ENCODE measurements at places on chromosomes 11 and 22. TPM values are rescaled to one million over a fixed set of nuclear protein-coding genes. Genes with fewer than 3 reads are reported as not detected.

Gene POU2AF1
- total RNA-seq, result not detected

Gene RNF214
- total RNA-seq, result 10.4 TPM

Gene TESMIN
- 2.8 TPM for total RNA-seq

Gene SLC22A6
- not detected for total RNA-seq

Gene NEFH
- not detected for total RNA-seq

Gene PRAME
- 112 TPM for total RNA-seq

Gene KRTAP5-11
- not detected for total RNA-seq

Gene PGA4
- total RNA-seq, result not detected

Gene LUZP2
- total RNA-seq, result not detected

Gene MIAT
- 0.26 TPM for total RNA-seq

Gene EMID1
- not detected for total RNA-seq

Gene CACNA1I
- 0.02 TPM for total RNA-seq

Gene ZFPL1
- total RNA-seq, result 30.2 TPM

Gene TRMU
- 38.8 TPM for total RNA-seq

Gene SCGB1D2
- not detected for total RNA-seq

Gene CSTPP1
- total RNA-seq, result 29.3 TPM

Gene DEPDC7
- 9.1 TPM for total RNA-seq

Gene HBG1
- not detected for total RNA-seq

Gene AAMDC
- total RNA-seq, result 26.7 TPM

Gene GDPD4
- total RNA-seq, result not detected

Gene PRR33
- total RNA-seq, result not detected

Gene CCDC15
- 0.71 TPM for total RNA-seq

Gene ALX4
- total RNA-seq, result 4.0 TPM

Gene GAL3ST3
- not detected for total RNA-seq

Gene CHRM4
- total RNA-seq, result 0.40 TPM

Gene DCDC1
- total RNA-seq, result 0.60 TPM

Gene SVIP
- total RNA-seq, result 13.8 TPM

Gene OR8G5
- total RNA-seq, result not detected

Gene CALCA
- 0.35 TPM for total RNA-seq

Gene THY1
- 14.4 TPM for total RNA-seq

Gene KCNJ1
- total RNA-seq, result not detected

Gene SLC17A6
- total RNA-seq, result not detected

Gene CHCHD10
- 162 TPM for total RNA-seq

Gene MRGPRE
- total RNA-seq, result 0.17 TPM

All from A549 treated with ZK216348 at 1 μM for 4 hours (cell line).